ENCODE measurements at places on chromosomes 3 and 15.

DNA sequence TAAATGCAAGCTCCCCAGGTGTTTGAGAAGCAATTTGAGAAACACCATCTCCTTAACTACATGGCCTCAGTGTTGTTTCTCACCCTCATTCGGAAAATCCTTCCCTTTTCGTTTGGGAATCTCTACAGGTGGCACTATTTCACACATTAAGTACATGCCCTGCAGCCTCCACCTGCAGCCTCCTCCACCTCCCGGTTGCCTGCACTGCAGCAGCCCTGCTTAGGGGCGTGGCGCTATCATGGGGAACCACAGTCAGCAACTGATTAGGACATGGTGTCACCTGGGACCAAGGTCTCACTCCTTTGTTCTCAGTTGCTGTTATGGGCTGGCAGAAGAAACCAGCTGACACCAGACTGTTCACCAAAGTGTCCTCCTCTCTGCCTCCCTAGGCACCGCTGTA lies 11.7 kb upstream of the ZNF774 start:
- DNase-seq: no peak

- no peak for DNase-seq
Measured at GRCh38 chr3:14397046-14397445, 5.4 kb upstream of the SLC6A6 start.

DNA sequence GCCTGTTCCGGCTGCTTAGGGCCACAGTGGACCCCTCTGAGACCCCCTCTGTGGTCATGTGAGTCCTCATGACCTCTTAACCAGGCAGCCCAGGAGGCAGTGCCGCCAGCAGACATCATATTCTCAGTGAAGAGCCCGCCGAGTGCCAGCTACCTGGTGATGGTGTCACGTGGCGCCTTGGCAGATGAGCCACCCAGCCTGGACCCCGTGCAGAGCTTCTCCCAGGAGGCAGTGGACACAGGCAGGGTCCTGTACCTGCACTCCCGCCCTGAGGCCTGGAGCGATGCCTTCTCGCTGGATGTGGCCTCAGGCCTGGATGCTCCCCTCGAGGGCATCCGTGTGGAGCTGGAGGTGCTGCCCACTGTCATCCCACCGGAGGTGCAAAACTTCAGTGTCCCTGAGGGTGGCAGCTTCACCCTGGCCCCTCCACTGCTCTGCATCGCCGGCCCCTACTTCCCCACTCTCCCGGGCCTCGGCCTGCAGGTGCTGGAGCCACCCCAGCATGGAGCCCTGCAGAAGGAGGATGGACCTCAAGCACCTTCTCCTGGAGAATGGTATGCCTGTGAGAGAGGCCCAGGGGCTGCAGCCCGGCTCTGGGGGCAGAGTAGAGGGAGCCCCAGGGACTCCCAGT lies 176.1 kb downstream of the TBC1D2B start:
- no peak for DNase-seq

- no peak for DNase-seq
Measured at GRCh38 chr3:74271541-74271940, 342.9 kb downstream of the CNTN3 start.

- DNase-seq: no peak
Measured at GRCh38 chr3:84974347-84974746, 15.6 kb downstream of the CADM2 start.

- DNase-seq: no peak
Measured at GRCh38 chr3:30248423-30248822, 358.0 kb upstream of the TGFBR2 start.

DNA sequence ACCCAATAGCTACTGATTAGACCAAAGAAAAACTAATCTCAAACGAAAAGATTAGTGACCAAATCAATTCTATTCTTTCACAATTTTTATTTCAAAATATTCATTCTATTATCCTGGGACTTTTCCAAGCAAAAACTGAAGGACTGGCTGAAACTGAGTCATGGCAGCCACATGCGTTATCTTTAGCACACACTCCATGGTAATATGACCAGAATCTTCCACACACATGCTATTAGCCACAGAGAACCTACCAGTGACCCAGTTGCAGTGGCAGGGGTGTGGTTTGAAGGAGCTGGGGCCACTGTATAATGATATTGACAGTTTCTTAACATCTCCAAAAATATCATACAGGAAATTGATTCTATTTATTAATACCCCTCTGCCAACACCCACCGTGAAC lies 154.8 kb upstream of the ABI3BP start:
- no peak for DNase-seq

DNA sequence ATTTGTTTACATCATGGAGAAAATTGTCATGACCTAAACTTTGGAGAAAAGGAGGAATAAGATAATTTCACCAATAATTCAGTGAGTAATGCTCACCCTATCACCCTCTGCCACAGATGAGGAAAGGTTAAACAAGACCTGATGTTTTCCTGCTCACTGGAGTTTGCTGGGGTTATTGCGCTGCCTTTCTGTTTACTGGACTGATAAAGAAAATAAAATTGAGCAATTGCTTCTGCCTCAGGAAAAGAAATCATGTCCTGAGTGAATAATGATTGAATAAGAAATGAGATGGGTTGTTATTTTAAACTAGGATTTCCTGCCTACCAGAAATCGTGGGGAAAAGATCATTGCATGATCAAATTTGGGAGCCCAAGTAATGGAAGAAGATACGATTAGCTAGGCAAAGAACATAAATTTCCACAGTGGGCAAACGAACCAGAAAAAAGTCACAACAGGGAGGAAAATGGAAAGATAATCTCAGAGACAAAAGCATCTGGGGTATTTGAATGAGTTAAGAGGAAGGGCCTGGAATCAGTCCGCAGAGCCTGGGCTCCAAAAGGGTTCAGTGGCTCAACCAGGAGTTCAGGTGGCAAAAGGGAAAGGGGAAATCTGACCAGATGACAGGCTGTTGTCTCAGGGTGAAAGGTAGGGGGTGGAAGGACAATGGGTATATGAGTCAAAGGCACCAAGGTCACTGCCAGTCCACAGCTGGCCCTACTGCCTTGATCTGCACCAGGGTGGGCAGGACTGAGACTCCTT lies 146.8 kb downstream of the FAM43A start:
- no peak for DNase-seq

- no peak for DNase-seq
Measured at GRCh38 chr15:56533731-56534403, 68.9 kb upstream of the MNS1 start.

- no peak for DNase-seq
Measured at GRCh38 chr15:75727031-75727531, 14.4 kb upstream of the CSPG4 start.

- no peak for DNase-seq
Measured at GRCh38 chr3:67831262-67831661, 176.8 kb upstream of the SUCLG2 start.

DNA sequence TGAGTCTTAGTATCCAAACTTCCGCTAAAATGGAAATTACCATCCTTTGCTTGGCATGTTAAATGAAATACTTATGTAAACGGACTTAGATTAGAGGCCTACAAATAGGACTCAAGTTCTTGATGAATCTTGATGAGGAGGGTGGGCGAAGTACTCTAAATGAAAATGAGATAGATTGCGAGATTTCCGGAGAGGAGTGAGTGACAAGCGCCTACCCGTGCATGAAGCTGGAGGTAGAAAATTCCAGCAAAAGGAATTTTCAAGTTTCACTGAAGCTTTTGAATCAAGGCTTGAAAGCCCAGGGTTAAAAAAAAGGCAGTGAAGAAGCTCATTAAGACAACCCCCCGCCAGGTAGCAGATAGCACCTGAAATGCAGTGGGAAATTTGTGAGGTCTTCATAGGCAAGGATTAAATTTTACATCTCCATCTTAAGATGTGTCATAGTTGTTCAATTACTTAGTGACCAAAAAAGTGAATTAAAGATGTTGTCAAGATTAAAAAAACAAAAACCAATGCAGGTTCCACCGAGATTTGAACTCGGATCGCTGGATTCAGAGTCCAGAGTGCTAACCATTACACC lies 655 bp upstream of the RAB11A start:
- no peak for DNase-seq

DNA sequence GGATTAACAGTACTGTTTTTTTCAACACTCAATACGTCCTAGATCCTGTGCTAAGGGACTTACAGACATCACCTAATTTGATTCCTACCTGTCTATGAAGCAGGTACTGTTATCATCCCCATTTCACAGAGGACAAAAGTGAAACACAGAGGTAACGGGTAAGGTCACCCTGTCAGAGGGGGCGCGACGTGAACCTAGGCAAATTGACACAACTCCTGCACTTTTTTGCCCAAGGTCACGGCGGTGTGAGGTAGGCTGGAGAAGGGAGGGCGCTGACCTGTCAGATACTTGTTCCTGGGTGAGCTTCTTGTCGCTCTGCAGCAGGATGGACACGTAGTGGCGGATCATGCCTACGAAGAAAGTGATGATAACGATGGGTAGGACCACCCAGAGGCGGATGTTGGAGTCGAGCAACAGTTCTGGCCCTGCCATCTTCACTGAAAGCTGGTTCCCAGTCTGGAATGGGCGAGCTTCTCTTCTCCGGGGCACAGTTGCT lies 363 bp downstream of the EMC3 start:
- DNase-seq: no peak

DNA sequence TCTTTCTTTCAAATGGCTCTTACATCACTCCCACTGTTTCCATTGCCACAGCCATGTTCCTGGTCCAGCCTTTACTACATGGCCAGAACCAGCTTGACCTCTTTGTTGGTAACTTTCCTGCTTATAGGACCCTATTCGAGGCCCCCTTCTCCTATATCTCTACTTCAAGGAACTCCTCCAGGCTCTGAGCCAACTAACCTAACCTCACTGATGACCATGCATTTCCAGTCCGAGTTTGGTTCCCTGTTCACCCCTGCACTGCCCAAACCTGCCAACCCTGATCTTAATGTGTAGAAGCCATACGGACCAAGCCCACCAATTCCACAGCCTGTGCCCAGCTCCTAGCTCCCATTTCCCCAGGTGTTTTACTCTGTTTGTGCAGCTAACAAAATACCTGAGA lies 38.4 kb upstream of the TIPARP start:
- DNase-seq: no peak

GRCh38 chr15:47258521-47258920 lies 458.8 kb upstream of the SEMA6D start:
- no peak for DNase-seq

GRCh38 chr3:155309581-155309980 lies 16.1 kb upstream of the STRIT1 start:
- no peak for DNase-seq

DNA sequence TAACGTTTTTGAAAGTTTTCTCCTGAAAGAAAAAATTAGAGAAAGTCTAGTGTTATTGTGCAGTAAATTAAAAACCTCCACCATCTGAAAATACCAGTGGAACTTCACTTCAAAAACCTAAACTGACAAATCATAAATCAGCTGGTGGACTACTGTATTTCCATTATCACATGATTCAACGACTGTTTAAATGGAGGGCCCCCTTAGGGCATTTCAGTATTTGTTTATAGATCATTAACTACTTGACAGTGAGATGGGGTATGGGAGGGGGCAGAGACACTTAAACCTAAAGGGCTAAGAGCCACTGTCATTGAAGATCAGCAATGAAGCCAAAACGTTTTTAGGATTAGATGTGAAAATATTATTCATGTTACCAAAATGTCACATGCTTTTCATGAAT lies 8.8 kb upstream of the C15orf61 start:
- DNase-seq: no peak

- DNase-seq: no peak
Measured at GRCh38 chr3:49028298-49028672, 913 bp downstream of the IMPDH2 start.

DNA sequence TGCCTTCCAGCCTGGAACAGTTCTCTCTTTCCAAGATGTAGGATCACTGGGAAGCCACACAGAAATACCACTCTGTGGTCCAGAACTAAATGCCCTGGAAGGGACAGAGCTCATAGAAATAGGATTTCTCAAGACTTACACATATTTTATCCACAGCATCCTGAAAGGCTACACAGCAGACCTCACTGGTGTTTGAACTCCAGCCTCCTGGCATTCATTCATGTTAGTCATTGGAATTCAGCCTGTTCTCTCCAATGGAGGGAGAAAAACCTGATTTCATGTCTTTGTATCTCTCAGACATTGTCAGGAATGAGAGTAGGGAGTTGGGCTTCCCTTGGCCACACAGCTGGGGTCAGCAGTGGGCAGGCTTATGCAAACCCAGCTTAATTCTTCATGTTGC lies 121.1 kb upstream of the PPP2R3A start:
- no peak for DNase-seq

- DNase-seq: no peak
Measured at GRCh38 chr15:27681038-27681437, 418.1 kb downstream of the OCA2 start.

DNA sequence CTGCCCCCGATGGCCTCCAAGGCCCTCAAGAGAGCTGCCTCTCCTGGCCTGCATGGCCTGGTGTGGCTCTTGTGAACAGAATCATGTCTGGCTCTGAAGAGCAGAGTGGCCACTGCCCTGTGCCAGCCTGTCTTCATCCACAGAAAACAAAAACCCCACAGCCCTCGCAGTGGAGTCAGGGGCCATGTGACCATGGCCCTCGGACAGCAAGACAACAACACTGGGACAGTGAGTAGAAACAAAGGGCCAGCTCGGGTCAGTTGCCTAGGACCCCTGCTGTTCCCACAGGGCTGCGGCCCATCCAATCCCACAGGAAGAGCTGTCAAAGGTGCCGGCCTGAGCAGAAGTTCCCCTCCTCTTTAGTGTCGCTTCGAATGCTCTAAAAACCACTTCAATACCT lies 72.5 kb downstream of the UMPS start:
- no peak for DNase-seq

GRCh38 chr15:31285772-31286261 lies 40.8 kb upstream of the KLF13 start:
- DNase-seq: no peak

All from CD8-positive, alpha-beta memory T cell (primary cell).